CD8-positive, alpha-beta memory T cell (primary cell): ENCODE measurements at places on chromosomes 7 and 10.

GRCh38 chr7:148626828-148627227 lies 36.3 kb downstream of the C7orf33 start:
- H3K36me3 ChIP-seq: no peaks in the 10 kb centered on the region
- peaks cover 1% of the 10 kb centered on the region for H3K27me3 ChIP-seq
- no peak overlapping the region for H3K27ac ChIP-seq
- no peak overlapping the region for H3K4me3 ChIP-seq
- no peak for DNase-seq
- peaks cover 35% of the 10 kb centered on the region for H3K4me1 ChIP-seq

DNA sequence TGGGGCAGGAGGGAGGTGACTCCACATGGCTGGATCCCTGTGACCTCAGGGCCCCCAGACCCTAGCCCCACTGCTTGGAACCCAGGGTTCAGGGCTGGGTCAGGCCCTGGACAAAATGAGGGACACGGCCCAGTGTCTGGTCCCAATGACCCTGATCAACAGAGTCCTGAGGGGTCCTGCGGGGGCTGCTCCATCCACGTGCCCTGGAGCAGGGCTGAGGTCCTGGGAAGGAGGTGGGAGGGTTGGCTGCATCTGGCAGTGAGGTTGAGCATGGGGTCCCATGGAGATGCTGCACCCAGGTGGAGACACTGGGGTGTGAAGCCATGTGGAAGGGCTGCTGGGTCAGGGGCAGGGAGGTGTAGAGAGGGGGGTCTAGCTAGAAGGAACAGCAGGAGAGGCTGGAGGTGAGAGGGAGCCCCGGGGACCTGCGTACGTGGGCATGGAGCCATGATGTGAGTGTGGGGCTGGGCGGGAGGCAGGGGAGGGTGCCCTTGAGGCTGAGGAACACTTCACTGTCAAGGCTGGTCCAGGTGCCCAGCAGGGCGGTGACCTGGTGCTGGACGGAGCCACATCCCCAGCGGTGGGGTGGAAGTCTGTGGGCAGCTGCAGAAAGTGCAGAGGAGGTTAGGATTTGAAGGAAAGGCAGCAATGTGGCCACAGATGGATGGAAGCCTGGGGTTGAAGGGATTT lies 604 bp downstream of the SCART1 start:
- no peak overlapping the region for H3K4me3 ChIP-seq
- H3K36me3 ChIP-seq: no peaks in the 10 kb centered on the region
- H3K4me1 ChIP-seq: no peaks in the 10 kb centered on the region
- no peak overlapping the region for H3K27ac ChIP-seq
- no peaks in the 10 kb centered on the region for H3K27me3 ChIP-seq
- DNase-seq: no peak

DNA sequence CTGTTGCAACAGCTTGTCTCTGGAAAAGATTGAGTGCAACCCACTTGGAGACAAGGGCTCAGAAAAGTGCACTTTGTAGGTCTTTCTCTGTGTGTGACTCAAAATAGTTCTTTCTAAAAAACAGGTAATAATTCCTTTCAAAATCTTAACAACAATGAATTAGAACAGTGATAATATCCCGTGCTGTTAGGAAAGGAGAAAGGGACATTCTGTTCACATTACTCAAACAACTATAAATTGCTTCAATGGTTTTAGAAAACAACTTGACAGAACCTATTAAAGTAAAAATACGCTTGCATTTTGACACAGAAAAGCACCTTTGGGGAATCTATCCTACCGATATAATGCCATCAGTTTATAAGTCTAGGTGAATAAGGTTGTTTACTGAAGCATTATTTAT lies 468.1 kb upstream of the DPP6 start:
- no peak overlapping the region for H3K27ac ChIP-seq
- H3K36me3 ChIP-seq: no peaks in the 10 kb centered on the region
- no peak for DNase-seq
- no peak overlapping the region for H3K4me3 ChIP-seq

DNA sequence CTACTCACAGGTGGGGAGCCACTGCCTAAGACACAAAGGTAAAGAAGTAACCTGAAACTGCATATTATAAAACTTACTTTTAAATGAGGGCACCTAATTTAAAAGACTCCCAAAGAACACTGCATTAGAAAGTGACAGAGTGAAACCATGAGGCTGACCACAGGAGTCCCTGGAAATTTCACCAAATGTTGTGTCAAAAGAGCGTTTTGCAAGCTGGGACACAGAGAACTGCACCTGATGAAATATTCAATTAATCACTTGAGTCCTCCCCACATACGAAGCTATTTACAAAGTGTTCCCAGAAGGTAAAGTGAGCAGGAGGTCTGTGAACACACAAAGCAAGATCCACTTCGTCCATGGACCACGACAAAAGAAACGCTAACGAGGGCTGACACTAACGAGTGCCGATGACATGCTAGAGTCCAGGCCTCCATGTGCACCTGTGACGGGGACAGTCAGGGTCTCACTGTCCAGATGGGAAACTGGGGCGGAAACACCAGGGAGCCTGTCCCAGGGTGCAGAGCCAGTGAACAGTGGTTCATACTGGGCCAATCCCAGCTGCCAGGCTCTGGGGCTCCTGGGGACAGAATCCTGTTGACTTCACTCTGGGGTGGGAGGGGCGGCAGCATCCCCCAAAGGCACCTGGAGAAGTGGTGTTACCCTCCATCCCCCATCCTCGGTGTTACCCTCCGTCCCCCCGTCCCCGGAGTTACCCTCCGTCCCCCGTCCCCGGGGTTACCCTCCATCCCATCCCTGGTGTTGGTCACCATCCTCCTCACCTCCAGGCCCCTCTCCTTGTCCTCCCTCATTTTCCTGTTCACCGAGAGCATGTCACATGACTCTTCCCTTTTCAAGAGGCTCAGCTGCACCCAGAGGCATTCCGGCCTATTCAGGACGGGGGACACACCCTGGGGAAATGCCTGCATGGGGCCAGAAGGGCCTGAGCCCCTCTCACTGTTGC lies 63.4 kb downstream of the DIP2C start:
- H3K36me3 ChIP-seq: no peaks in the 10 kb centered on the region
- no peaks in the 10 kb centered on the region for H3K27me3 ChIP-seq
- H3K4me3 ChIP-seq: no peak overlapping the region
- H3K27ac ChIP-seq: no peak overlapping the region
- no peaks in the 10 kb centered on the region for H3K4me1 ChIP-seq
